Activated T-helper 1 cell treated with Interleukin-2 at 50 U/mL for 16 hours (primary cell): ENCODE measurements at places on chromosomes 1 and 21.

GRCh38 chr1:199113265-199113869, 474.5 kb downstream of the PTPRC start:
- DNase-seq = peak; percentile 24

DNA sequence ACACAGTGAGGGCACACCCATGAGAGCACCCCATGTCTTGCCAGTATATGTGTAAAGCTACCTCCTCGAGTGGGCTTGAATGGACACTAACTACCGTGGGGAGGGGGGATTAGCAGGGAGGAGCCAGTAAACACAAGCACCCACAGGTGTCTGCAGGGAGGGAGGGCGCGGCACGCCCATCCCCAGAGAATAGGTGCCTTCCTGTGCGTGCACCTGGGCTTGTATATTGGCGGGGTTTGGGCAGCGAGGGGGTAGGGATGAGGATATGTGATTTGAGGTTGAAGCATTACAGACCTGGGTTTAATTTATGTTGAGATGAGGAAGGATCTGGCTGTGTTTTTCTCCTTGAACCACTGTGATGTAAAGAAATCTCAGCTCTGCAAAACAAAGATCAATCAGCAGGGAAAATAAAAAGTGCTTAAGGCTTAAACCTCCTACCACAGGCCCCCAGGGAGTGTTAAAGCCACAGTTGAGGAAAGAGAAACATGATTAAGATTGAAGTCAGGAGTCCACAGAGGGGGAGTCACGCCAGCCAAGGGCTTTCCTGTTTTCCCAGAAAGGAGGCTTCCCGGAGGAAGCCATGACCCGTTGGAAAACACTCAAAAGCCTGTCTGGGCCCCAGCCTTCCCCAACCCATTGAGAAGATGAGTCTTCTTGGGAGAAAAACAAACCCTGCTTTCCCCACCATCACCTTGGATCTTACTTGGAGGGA, 80.0 kb downstream of the CAMK2N1 start:
- DNase-seq = no peak

DNA sequence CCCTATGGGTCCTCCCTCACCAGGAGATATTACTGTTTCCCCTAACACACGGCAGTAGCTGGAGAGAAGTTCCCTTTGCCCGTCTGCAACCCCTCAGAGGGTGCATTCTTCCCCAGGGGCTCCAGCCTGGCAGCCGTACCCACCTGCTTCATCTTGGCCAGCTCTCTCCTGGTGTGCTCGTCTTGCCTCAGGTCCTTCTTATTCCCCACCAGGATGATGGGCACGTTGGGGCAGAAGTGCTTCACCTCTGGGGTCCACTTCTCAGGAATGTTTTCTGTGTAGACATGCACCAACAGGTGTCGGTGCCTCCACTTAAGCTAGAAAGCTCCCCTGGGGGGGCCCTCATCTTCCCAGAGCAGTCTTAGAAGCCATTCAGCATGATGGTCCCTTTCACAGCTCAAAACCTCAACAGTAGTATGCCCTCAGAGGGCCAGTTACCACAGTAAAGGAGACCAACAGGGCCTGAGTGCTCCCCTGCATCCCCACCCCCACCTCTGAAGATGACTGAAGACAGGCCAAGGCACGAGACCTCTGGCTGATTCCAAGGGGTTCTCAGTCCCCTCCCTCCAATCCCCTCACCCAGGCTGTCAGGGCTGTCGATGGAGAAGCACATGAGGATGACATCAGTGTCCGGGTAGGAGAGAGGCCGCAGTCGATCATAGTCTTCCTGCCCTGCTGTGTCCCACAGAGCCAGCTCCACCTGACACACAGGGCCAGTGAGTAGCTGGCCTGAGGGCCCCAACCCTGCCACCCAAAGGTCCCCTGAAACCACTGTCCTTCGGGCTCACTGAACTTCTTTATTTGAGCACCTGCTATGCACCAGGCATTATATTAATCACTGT, 4.3 kb downstream of the RHOC start:
- DNase-seq = no peak

GRCh38 chr1:201172326-201172725, 18.1 kb upstream of the TMEM9 start:
- DNase-seq = no peak

GRCh38 chr1:59422921-59423575, 126.2 kb downstream of the FGGY start:
- DNase-seq = no peak

GRCh38 chr1:152189657-152190442, 30.8 kb upstream of the RPTN start:
- DNase-seq = peak; percentile 34

DNA sequence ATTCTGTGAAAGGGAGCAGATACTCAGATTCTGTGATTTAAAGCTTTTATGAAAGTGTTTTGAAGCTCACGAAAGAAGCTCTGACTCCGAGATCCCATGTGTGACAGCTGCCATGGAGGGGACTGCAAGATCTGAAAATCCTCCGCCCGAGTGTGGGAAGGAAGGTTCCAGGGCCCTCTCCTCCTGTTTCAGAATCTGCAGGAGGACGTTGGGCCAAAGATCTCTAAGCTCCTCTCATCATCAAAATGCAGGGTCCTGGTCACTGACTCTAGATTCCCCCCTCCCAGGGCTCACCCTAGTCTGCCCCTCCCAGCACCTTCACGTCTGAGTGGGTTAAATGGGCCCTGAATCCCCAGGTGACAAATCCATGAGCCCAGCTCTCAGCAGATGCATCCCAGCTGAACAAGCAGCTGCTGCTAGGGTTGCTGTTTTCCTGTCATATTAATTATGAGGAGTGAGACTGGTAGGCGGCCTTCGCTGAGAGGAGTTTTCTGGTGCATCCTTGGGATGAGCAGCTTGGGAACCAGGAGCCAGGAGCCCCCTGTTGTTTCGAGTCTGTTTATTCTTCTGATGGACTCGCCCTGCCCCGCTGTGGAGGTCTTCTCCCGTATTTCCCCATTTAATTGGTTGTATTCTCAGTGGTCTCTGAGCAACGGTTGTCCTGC, 402.0 kb downstream of the MATN1 start:
- DNase-seq = no peak

- DNase-seq = no peak
These were observed 259.9 kb downstream of the CTH start for GRCh38 chr1:70671006-70671405.

DNA sequence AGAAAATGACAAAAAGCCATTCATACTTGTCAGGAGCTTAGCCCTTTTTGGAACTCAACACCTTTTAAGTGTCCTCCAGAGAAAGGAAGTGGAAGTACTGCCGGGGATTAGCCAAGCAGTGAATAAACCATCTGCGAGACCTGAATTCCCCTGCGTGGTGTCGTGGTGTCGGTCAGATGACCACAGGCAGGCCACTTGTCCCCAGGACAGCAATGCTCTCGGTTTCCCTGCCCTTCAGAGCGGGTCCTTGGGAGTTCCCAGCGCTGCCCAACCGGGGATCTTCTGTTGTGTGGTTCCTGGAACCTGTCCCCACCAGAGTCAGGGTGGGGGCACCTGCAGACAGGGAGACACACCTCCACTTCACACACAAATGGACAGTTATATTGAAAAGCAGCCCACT, 9.2 kb downstream of the GPR157 start:
- DNase-seq = no peak

DNA sequence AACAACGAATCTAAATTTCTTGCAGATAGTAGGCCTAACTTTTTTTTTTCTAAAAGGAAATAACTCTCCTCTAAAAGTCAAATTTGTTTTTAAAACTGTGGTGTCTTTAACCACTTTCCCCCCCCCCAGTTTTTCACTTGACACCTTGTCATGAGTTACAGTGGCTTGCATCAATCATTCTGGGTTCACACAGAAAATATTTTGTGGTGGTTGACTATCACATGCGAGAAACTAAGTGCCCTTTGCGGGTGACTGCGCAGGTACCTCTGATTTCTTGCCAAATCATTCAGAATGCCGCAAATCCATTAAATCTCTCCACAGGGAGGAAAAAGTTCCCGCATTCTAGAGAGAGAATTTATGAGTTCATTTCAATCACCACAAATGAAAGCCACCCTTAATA, 23.8 kb upstream of the SAMSN1 start:
- no peak for DNase-seq

- no peak for DNase-seq
These were observed 31.7 kb downstream of the CTNNBIP1 start for GRCh38 chr1:9878404-9878803.

DNA sequence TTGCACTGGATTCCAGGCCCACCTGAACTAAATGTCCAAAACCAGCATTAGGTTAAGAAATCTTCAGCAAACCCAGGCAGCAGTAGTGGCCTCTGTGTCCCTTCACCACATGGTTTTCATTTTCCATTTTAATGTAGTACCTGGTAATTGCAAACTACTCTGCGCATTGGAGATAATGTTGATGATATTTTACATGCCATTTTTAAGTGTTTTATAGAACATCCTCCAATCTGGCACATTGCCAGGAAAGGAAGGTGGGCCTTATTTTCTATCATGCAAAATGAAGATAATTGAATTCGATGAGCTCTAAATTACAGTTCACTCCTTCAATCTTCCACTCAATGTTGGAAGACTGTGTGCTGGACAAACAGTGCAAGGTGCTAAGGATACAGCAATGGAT, 89.5 kb downstream of the ZC3H11B start:
- DNase-seq = no peak

- no peak for DNase-seq
These were observed 326.1 kb downstream of the NCAM2 start for GRCh38 chr21:21324297-21324696.

- DNase-seq = no peak
These were observed 8.3 kb downstream of the TEX35 start for GRCh38 chr1:178521241-178521640.

DNA sequence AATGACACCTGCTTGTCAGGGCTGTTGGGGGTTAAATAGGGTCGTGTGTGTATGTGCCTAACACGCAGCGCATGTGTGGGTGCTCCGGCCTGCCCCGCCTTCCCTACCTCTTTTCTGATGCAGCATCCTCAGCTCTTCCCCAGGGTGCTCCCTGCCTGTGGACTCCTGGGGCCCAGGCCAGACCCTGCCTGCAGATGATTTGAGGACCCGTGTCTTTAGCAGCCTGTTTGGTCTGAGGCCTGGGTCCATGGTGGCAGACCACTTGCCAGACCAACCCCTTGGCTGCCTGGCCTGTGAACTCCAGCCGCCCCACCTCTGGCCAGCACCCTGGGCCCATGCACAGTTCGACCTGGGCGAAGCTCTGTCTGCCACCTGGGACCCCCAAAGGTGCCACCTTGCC, 57.0 kb upstream of the SIM2 start:
- DNase-seq = no peak

DNA sequence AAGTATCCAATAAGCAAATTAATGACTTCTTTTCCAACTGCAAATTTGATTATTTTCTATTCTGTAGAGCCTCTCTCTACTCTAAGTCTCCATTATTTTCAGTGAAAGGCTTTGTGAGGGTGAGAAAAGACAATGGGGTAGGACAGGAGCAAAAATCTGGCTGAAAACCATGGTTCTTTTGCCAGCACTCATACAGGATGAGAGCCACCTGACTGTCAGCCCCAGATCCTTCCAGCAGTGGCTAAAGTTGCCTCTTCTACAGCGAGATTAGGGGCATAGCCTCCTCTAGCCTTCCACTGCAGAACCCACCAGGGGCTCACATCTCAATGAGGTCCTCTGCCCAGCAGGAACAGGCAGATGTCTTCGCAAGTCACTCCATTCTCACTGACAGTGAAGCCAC, 23.7 kb downstream of the NMNAT2 start:
- DNase-seq = no peak

DNA sequence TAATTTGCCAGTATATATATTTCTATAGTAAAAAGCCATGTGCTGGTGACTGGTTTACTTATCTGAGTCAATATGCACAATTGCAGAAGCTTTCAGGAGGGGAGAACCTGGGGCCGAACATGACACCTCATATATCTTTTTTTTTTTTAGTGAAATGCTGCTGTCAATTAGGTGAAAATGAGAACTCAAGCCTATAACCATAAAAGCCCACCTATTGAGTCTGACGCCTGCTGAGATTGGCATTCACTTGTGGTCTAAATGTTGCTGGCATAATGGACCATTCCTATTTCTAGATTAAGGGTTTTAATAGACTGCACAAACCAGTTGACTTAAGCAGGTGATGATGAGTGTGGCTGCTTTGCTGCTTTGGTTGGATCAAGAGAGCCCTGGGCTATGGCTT, 10.8 kb downstream of the NTMT2 start:
- no peak for DNase-seq

- DNase-seq = no peak
These were observed 33.4 kb downstream of the HSD17B7 start for GRCh38 chr1:162823771-162824525.

GRCh38 chr1:32536764-32537163, 2.5 kb upstream of the ZBTB8A start:
- DNase-seq = no peak

- DNase-seq = peak; percentile 74
These were observed 94.7 kb downstream of the PPIAL4G start for GRCh38 chr1:148388260-148389026.

DNA sequence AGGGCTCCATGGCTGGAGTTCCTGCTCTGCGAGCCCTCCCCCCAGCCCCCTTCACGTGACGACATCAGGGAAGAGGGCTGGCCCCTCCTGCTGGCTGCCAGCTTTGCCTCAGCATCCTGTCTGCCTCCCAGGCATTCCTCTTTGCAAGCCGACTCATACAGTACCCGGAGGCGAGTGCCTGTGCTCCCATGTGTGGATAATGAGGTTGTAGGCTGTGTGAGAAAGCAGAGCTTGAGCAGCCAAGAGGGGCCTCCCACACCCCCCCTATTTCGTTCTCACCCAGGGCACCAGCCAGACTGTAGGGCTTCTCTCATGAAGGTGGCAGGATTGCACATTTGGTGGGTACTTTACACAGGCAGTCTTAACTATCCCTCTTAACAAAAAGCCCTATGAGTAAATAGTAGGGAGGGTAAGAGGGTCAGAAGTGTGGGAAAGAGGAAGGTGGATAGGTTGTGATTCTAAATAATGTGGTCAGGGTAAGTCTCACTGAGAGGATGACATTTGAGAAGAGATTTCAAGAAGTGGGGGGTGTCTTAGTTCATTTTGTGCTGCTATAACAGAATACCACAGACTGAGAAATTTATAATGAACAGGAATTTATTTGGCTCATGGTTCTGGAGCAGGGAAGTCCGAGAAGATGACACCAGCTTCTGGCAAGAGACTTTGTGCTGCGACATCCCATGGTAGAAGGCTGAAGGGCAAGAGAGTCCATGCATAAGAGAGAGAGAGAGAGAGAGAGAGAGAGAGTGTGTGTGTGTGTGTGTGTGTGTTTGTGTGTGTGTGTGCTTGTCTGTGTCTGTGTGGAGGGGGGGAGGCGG, 113.5 kb downstream of the OMA1 start:
- no peak for DNase-seq

DNA sequence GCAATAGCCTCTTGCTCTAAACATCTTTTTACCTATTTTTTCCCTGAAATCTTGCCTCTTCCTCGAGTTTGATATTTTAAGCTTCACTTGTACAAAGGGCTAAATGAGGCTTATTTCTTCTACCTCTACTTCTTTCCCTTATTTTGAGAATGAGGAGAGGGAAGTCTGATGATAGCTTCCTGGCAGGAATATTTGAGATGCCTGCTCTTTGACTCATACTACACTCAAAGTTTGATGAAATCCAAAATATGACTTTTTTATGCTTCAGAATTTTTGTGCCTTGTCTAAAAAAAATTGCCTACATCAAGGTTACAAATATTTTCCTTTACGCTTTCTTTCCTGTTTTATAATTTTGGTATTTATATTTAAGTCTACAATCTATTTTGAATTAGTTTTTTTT, 624.4 kb upstream of the PLXNA2 start:
- DNase-seq = no peak
